ENCODE measurements at places on chromosomes 3 and 15. TPM values are rescaled to one million over a fixed set of nuclear protein-coding genes. Genes with fewer than 3 reads are reported as not detected.

Gene TEX55
- polyA plus RNA-seq, result not detected

- no peak for DNase-seq
Observed at GRCh38 chr3:188788621-188789081, 383.1 kb upstream of the TPRG1 start.

GRCh38 chr3:189186101-189186500 is 14.3 kb downstream of the TPRG1 start:
- no peak for DNase-seq

GRCh38 chr3:119967353-119968006 is 126.8 kb downstream of the GSK3B start:
- DNase-seq, result no peak

DNA sequence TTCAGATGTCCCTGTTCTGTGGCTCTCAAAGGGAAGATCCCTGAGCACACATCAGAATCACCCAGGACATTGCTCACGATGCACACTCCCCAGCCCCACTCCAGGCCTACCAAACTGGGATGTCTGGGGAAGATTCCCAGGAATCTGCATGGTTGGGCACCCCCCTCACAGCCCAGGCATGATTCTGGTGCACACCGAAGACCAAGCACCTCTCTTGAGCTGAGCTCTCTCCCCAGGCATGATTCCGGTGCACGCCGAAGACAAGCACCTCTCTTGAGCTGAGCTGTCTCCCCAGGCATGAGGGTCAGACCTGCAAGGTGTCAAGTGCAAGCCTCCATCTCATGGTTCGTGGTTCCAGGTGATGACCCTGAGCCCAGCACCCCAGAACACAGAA is 112.2 kb upstream of the MEF2A start:
- DNase-seq, result no peak

DNA sequence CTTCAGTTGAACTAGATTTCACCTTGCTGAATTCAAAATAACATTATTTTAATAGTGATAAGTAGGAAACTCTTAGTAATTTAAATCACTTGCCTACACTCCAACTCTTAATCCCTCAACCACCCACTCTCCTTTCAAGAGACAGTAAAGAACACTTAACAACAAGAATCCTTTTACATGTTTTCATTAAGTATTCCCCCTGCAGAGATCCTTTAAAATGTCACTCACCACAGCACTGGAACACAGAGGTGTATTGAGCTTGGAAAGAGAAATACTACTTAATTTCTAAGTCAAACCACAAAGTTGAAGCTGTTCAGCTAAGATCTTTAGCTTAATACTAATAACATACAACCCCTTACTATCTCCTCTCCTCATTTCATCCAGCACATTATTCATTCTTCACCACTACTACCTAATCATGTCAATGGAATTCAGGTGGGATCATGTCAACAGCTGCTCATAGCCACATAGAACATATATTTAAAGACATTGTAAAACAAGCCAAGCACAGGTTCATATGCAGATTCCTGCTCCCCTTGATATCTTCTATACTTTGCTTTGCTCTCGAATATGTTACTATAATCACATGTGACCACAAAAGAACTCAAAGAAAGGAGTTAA is 40.5 kb downstream of the IMPG2 start:
- no peak for DNase-seq

All from pancreas (tissue), 10 donors.